ENCODE measurements at places on chromosomes 16 and 17.

DNA sequence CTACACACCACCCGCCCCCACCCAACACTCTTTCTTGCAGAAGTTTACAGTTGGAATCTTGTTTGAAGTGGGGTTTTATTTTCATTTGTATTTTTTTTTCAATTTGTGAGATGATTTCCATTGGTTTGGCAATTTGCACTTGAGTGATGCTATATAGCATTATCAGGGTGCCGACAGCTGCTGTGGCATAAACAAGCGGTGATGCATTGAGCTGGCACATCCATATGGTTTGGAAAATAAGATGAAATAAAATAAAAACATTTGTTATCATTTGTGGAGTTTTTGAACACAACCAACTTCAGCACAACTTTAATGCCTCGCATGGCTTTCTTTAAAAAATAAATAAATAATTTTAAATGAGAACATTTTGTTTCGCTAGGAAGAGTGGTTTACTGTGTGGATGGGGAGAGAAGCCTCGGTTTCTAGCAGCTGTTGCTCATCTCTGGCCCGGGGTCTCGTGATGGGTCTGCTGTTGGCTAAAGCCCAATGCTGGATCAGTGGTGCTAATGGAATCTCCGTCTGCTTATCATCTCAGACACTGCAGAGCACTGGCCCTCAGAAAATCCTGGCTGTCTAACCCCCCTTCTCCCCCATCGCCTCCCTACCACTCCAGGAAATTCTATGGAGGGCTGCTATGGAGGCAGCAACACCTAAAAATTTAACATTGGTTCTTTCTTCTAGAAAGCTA lies 192.3 kb upstream of the MAF start:
- DNase-seq = no peak

DNA sequence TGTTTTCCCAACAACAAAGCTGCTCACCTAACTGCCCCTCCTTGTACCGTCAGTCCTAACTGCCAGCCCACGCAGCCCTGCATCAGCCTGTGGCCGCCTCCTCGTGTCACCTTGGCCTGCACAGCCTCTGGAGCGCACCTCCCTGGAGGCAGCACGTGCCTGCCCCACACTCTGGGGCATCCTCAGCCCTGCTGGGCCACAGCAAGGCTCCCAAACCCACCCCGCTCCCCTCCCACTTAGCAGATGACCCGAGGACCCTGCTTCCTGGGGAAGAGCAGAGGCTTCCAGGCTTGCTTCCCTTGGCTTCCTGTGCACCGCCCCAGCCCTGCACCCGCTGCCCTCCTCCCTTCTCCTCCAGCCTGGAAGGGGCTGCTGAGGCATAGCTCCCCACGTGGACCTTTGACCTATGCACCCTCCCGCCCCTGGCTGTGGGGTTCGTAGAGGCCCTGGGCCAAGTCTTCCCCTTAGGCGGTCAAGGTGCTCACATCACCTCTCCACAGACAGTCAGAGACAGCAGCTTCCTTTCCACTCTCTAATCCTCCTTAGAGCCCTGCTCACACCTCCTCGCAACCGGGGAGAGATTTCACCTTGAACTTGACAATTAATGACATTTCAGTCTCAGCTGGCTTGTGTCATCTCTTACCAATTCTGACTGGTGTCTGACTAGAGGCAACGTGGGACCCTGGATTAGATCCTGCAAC lies 115.0 kb downstream of the MGAT5B start:
- DNase-seq = no peak

DNA sequence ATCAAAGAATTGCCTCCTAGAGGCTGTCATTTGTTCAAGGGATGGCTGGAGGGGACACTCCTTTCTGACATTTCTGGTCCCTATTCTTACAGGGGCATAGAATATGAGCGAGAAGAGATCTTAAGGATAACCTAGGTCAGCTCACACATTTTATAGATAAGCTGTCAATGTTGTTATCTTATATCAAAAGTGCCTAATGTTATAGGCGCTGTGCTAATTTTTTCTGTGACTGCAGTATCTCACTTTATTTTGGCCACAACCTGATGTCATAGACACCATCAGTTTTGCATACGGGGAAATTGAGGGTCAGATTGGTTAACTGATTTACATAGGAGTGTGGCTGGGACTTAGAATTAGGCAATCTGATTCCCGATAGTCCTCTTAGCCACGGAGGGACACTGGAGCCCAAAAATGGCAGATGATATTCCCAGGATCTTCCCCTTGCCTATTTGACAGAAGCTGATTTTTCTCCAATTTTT lies 1.2 kb downstream of the CPD start:
- DNase-seq = no peak

DNA sequence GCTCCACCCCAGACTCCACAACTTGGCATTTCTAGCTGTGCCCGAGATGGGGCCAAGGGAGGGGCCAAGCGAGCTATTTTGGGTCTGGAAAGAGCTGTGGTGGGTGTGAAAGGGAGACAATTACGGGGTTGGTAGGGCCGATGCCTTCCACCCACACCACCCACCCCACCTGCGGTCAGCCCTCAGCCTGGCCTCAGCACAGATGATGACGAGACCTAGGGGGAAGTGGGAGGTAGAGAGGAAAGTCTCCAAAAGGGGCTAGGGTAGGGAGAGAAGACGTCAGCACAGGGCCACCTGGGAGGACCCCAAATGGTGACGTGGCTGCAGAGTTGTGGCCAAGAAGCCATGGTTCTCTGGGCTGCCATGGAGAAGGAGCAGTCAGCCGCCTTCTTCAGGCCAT lies 83.1 kb downstream of the SDK2 start:
- DNase-seq = no peak

GRCh38 chr16:31108794-31109558 lies 790 bp downstream of the BCKDK start:
- no peak for DNase-seq
